ENCODE measurements at places on chromosomes 13 and 19.

DNA sequence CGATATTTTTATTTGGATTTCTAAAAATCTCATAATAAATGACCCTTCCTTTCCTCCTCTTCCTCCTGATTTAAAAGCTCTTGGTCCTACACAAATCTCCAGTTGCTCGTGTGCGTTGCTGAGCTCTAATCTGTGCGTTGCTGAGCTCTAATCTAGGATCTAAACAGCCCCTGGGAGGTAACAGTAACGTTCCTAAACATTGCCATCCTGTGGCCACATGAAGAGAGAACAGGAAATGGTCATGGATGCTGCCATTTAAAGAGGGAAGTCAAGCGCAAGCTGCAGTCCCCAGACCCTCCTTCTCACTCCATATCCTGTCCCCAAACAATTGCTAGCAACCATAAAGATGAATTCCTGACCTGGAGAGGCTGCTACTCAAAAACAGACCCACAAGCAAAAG lies 170.8 kb downstream of the NUFIP1 start:
- DNase-seq = no peak

GRCh38 chr13:95247171-95247570 lies 54.1 kb downstream of the ABCC4 start:
- DNase-seq = no peak

DNA sequence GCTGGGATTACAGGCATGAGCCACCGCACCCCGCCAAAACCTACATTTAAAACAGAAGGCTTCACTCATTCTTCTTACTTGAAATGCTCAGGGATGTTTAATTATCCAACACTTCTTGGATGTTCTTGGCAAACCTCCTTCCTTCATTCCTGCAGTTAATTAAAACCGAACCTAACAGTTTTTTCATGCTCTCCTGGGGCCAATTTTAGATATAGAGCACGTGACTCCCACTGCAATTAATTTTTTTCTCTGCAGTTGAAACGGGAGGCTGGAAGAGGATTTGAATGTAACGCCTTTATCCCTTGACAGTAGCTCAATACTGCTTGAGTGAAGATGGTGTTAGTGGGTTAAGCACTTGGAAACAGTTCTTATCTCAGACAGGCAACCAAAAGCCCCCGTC lies 4.6 kb upstream of the ACTL9 start:
- DNase-seq = no peak

- no peak for DNase-seq
Observed at GRCh38 chr19:10207026-10207425, 12.3 kb upstream of the DNMT1 start.

DNA sequence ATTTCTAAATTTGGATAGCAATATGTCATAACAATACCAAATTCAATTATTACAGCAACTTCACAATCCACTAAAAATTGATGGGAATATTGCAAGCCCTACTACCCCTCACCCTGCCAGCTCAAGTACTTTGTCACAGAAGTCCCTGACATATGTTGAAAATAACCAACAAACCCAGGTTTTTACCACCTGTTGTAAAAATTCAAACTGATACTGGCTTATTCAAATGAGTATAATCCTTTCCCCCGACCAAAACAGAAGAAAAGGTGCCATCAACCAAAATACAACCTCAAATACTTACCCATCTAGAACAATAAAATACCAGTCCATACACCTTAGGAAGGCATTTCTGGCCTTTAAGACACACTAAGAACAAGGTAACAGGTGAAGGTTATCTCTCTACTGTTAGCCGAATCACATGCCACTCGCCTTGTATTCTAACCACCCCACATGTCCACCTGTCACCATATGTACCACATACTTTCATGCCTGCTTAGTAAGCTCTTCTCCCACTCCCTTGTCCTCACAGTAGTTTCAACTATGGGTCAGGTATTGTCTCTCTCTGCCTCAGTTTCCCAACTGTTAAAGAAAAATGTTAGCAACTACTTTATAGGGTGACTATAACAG lies 53.1 kb downstream of the USP12 start:
- DNase-seq = no peak

DNA sequence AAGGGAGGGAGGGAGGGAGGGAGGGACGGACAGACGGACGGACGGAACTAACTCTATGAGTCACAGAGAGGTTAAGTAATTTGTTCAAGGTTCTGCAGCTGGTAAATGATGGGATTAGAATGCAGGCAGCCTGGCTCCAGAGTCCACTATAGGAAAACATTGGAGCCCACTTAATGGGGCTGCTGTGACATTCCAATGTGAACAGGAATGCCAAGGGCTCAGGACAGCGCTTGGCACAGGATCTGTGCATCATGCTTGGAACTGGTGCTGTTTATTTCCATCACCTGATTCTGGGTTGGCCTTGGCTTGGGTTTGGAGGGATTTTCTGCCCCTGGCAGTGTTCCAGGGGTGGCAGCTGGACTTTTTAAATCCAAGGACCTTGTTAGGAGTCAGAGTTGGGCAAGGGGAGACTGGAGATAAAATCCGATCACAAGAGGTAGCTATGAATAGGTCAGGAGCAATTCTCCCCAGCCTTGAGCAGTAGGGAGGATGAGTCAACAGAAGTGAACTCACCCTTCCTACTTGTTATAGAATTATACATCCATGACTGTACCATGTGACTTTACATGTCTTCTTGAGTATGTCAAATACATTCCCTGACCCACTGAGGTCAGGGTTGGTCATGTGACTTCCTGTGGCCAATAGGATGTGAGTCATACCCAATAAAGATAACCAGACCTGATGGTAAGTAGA lies 7.8 kb upstream of the HIF3A start:
- DNase-seq = no peak

Data from stimulated activated CD4-positive, alpha-beta T cell treated with anti-CD3 and anti-CD28 coated beads, Interleukin-4, amount 100 ng/mL, for 1 hour (primary cell).